ENCODE measurements at places on chromosomes 16 and 17. TPM values are rescaled to one million over a fixed set of nuclear protein-coding genes. Genes with fewer than 3 reads are reported as not detected.

Gene TEKT1
- total RNA-seq = 9.5 TPM

Gene HOXB9
- total RNA-seq = not detected

Gene DOC2A
- 12.5 TPM for total RNA-seq

Gene NTN1
- 24.2 TPM for total RNA-seq

Gene CDRT15
- not detected for total RNA-seq

Gene CCL14
- not detected for total RNA-seq

Gene OTOP3
- not detected for total RNA-seq

Gene CACNG5
- total RNA-seq = 12.2 TPM

Gene EVPL
- total RNA-seq = under 0.01 TPM

Gene BMERB1
- 109 TPM for total RNA-seq

Gene HBA2
- total RNA-seq = 2,023 TPM

Gene CCL11
- not detected for total RNA-seq

Gene TEDC2
- 6.5 TPM for total RNA-seq

Gene CLEC18A
- total RNA-seq = 0.69 TPM

Gene SLX1B
- 3.9 TPM for total RNA-seq

Gene HOXB8
- not detected for total RNA-seq

Gene MAPT
- 204 TPM for total RNA-seq

Gene MYO15A
- total RNA-seq = 2.5 TPM

Gene SHCBP1
- 4.6 TPM for total RNA-seq

Gene HS3ST2
- 4.2 TPM for total RNA-seq

Gene SCIMP
- 0.46 TPM for total RNA-seq

Gene RPL13
- 1,685 TPM for total RNA-seq

Gene CCL5
- not detected for total RNA-seq

Gene CACNG3
- total RNA-seq = 2.5 TPM

Gene TBC1D3B
- 0.69 TPM for total RNA-seq

Gene CD79B
- 0.92 TPM for total RNA-seq

Gene UTS2R
- total RNA-seq = not detected
